Cortex of kidney (tissue), 1 donor: ENCODE measurements at places on chromosomes 12 and 14.

GRCh38 chr12:7788294-7788660 lies 925 bp upstream of the NANOG start:
- DNase-seq, result no peak

DNA sequence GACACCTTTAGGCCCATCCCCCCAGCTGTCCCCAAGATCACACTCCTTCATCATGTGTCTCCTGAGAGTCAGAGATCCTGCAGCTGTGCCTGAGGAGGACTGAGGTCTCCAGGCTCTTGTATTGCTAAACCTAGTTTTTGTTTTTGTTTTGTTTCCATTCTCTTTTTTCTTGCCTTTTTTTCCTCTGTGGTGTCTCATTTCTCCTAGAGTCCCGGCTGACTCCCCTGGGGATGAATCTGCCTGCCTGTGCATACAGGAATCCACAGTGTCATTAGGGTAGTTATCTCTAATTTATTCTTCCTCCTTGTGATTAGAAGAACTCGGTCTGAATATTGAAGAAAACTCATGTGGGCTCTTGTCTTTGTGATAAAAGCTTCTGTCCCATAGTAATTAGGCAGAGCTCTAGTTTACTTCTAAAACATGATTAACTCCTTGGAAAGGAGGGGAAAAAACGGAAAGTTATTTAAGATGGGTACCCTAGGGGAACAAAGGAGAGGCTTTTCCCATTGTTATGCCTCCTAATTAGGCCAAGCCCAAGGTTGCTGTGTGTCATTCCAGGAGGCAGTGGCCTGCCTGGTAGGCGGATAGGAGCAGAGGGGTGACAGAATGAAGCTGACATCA lies 343.2 kb downstream of the ZFP36L1 start:
- DNase-seq, result no peak

DNA sequence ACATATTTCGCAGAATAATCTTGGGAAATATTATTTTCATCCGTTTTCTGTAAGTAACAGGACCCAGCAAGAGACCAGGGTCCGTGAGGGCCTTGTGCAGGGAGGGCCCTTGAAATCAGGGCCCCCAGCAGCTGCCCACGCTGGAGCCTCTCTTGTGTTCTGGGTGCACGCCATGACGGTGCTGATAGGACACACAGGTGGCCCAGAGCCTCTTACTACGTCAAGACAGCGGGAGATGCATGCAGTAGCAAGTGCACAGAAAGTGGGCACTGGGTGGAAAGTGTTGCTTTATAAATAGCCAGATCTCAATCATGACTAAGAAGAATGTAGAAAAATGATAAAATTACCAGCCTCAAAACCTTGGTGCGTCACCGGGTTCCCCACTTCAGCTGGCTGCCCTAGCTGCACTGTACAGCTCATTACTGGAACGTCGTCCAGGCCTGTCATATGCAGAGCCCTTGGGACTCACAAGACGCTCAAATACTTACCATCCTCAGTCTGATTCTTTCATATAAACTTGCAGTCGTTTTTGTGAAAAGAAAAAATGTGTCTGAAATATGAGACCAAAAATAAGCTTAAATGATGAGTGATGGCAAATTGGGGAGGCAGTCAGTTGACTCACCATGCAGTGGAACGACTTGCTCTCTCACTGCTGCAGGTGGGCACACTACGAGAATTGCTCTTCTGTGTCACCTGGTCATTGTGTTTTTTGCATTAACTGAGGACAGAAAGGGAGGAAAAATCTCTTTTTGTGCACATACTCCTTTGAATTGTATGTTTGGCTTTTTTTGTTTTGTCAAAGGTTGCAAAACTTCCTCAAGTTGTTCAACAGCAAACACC lies 68.2 kb downstream of the DDX51 start:
- no peak for DNase-seq

- no peak for DNase-seq
Measured at GRCh38 chr12:71599210-71599609, 64.4 kb downstream of the ZFC3H1 start.

DNA sequence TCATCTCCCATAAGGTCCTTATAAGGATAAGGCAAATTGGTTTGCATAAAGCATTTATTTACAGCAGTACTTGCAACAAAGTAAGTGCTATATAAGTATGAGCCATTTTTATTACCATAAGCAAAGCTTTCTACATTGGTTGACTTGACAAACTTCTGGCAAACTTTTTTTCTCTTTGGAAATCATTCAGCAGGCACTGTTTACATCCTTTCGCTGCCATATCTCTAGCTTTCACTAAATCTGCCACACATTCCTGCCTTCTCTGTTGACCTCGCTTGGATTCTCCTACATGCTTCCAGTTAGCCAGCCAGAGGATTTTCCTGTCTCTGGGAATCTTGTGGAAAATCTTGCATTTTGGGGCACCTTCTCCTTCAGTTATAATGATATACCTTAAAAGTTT lies 21.8 kb upstream of the HDAC7 start:
- no peak for DNase-seq

DNA sequence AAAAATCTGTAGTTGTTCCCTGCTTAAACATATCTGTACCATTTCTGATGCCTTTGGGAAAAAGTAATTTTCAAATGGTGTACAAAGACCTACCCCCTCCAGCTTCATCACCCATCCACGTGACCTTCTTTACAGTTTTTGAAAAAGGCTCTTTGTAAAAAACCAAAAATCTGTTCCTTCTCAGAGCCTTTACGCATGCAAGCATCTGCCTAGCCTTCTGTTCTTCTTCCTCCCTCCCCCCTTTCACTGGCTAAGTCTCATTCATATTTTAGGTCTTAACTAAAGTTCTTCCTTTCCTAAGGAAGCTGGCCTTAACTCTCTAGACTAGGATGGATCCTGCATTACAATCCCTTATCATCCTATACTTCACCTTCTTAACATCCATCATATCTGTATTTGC lies 10.4 kb downstream of the CAPRIN2 start:
- DNase-seq, result no peak

GRCh38 chr12:5083955-5084849 lies 40.5 kb downstream of the KCNA5 start:
- no peak for DNase-seq

GRCh38 chr14:24664366-24664765 lies 30.4 kb upstream of the GZMB start:
- no peak for DNase-seq

- DNase-seq, result no peak
Measured at GRCh38 chr12:57519796-57520052, 590 bp downstream of the DDIT3 start.

- no peak for DNase-seq
Measured at GRCh38 chr14:73976125-73976524, 26.0 kb downstream of the COQ6 start.

DNA sequence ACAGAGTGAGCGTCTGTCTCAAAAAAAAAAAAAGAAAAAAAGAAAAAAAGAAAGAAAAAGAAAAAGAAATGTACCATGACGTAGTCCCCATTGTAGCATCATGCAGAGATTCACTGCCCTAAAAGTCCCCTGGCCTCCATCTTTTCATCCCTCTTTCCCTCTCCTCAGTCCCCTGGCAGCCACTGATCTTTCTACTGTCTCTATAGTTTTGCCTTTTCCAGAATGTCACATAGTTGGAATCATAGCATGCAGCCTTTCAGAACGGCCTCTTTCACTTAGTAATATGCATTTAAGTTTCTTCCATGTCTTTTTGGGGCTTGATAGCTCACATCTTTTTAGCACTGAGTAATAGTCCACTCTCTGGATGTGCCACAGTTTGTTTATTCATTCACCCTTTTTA lies 60.5 kb upstream of the NCOR2 start:
- DNase-seq, result no peak

GRCh38 chr14:104756477-104757237 lies 3.7 kb downstream of the SIVA1 start:
- no peak for DNase-seq

DNA sequence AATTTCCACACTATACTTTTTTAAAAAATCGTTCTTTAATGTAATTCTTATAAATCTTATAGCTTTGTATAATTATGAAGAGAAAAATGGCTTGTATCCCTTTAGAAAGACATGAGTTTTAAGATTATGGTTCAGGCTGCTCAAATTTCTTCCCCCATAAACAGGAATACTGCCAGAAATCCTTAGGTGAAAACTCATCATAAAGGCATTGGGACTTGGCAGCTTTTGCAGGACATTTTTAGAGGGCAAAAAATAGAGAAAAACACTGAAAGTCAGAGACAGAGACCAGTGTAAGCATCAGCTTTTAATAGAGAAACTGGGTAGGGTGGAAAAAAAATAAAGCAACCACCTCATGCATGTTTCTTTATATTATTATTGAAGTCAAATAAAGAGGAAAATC lies 29.1 kb downstream of the LRRK2 start:
- no peak for DNase-seq

GRCh38 chr14:105253329-105253682 lies 5.0 kb downstream of the BTBD6 start:
- no peak for DNase-seq

DNA sequence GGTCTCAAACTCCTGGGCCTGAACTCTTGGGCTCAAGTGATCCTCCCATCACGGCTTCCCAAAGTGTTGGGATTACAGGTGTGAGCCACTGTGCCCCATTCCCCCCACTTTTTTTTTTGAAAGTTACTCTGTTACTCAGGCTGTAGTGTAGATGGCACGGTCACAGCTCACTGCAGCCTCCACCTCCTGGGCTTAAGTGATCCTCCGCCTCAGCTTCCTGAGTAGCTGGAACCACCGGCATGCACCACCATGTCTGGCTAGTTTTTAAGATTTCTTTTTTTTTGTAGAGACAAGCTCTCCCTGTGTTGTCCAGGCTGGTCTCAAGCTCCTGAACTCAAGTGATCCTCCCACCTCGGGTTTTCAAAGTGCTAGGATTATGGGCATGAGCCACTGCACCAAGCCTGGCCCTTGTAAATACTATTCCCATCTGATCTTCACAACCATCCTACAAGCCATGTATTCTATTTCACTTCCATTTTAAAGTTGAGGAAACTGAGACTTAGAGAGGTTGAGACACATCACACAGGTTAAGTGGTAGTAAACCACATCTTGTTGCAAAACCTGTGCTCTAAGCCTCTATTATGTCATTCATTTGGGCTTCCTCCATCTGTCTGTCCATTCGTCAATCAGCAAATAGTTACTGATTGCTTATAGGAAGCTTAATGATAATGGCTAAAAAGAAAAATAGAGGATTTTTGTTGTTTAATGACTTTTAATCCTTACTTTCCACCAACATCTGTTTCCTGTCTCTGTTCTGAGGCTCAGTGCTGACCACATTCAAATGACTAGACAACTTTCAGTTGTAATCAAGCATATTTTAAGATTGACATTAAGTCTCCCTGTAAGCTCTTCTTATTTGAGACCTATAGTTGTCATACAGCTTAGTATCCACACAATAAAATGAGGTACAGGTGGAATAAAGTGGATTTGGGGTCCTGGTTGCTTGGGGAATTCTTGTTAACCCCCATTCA lies 9.2 kb downstream of the ASCL4 start:
- no peak for DNase-seq

- no peak for DNase-seq
Measured at GRCh38 chr14:89425931-89426330, 8.9 kb upstream of the FOXN3 start.

- DNase-seq, result no peak
Measured at GRCh38 chr12:12582895-12583303, 20.2 kb upstream of the DUSP16 start.

GRCh38 chr12:31928246-31929026 lies 30.8 kb upstream of the RESF1 start:
- DNase-seq, result no peak

- DNase-seq, result no peak
Measured at GRCh38 chr14:59189091-59189785, 771 bp downstream of the DAAM1 start.

- DNase-seq, result no peak
Measured at GRCh38 chr14:61501714-61502458, 180.5 kb downstream of the PRKCH start.

DNA sequence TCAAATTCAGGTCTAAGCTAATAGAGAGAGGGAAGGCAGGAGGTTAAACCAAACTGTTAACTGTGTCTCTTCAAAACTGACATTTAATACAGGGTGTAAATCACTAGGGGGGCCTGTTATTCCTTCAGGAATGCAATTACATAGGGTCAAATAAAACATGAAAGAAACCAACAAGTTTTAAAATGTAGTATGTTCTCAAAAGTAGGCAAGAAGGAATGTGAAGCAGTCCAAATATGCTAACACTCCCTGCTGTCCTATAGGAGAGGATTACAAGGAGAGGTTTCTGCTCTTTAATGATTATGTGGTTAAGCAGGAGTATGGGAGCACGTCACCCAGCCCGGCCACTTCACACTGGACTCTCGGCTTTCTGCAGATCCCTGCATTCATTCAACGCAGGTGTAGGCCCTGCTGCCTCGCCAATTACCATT lies 42.5 kb upstream of the BMP4 start:
- DNase-seq, result no peak

DNA sequence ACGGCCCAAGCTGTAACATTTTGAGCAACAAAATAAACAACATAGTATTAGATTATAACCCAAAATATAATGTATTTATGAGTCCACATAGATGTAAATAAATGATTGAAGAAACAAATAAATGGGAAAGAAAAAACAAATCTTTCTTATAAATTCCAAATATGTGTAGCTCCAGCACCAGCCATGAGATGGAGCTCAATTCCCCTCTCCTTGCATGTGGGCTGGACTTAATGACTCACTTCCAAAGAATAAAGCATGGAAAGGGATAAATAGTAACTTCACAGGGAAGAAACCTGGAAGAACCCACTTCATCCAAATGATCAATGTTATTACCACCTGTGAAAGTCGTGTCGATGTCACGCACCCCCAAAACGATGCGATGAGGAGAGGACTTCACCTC lies 158.8 kb downstream of the RPAP3 start:
- no peak for DNase-seq

GRCh38 chr12:89552376-89552775 lies 26.5 kb upstream of the POC1B start:
- no peak for DNase-seq

GRCh38 chr14:90386321-90386720 lies 10.5 kb upstream of the CALM1 start:
- DNase-seq, result no peak

DNA sequence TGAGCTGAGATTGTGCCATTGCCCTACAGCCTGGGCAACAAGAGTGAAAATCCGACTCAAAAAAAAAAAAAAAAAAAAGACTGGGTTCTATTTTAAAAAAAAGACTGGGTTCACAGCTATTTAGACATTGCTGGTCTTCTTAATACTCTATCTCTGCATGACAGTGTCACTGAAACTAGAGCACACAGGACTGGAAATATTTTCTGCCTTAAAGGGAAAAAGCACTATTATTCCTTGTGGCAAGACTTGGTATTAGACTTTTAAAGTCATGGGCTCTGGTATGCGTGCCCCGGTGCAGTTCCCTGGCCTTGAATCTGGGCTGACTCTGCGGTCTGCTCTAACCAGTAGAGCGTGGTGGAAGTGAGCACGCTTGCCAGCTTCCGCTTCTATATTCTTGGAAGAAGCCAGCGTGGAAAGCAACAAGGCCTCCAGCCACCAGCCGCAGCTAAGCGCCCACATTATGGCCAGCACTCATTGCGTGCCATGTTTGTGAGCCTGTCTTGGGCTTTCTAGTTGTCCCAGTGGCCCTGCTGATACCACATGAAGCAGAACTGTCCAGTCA lies 31.3 kb downstream of the PRKAB1 start:
- no peak for DNase-seq

GRCh38 chr12:105418821-105419291 lies 88.4 kb downstream of the C12orf75 start:
- no peak for DNase-seq

- no peak for DNase-seq
Measured at GRCh38 chr14:80987235-80988032, 32.0 kb downstream of the TSHR start.
